NCI-H82 (cell line): ENCODE measurements at places on chromosomes 13 and 19.

GRCh38 chr19:9793071-9793591 is 24.6 kb upstream of the ZNF846 start:
- DNase-seq = peak; percentile 59

DNA sequence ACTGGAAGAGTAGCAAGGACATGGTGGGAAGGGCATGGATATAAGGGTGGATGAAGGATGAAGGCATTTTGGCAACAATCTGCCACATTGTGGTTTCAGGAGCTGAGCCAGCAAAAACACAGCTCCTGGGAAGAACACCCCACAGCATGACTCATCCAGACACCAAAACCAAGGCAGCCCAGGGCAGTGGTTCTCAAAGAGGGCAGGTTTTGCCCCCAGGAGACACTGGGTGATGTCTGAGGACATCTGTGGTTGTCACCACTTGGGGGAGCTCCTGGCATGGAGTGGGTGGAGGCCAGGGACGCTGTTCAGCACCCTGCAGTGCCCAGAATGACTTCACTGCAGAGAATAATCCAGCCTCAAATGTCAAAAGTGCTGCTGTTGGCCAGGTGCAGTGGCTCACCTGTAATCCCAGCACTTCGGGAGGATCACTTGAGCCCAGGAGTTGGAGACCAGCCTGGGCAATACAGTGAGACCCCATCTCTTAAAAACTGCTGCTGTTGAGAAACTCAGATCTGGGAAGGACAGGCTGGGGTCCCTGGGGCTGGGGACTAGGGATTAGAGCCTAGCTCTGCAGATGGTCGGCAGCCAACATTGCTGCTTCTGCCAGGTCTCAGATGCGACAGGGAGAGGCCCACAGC is 16.1 kb downstream of the ZFR2 start:
- peak; percentile 14 for DNase-seq

DNA sequence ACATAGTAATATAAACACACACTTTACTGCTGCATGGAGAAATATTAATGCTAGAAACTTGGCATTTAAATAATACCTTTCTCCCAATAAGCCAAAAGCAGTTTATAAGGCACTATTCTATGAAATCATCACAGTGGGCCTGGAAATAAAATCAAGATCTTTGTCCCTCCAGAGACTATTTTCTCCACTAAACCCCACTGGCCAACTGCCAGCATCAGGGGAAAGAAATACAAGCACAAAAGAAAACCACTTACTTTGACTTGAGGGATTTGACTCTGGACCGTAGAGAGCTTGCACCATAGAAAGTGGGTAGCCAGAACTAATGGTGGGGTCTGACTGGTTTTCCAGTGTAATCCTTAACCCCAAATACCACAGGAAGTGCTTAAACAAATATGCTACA is 71.9 kb downstream of the DCLK1 start:
- DNase-seq = no peak

DNA sequence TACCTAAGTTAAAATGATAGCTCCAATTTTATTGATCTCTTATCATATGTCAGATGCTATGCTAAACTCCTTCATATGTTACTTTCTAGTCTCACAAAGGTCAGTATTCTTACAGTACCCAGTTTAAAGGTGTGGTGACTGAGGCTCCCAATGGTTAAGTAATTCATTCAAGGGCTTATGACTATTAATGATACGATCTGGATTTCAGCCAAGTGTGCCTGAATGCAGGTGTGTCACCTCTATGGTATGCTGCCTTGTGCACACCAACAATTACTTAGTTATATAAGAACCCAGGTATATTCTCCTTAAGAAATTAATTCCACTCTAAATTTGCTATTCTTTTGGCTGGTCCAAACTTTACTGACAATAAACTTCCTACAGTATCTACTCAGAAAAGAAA is 84.6 kb upstream of the TRPC4 start:
- DNase-seq = peak; percentile 25

GRCh38 chr19:9823816-9824215 is 3.9 kb upstream of the UBL5 start:
- no peak for DNase-seq

DNA sequence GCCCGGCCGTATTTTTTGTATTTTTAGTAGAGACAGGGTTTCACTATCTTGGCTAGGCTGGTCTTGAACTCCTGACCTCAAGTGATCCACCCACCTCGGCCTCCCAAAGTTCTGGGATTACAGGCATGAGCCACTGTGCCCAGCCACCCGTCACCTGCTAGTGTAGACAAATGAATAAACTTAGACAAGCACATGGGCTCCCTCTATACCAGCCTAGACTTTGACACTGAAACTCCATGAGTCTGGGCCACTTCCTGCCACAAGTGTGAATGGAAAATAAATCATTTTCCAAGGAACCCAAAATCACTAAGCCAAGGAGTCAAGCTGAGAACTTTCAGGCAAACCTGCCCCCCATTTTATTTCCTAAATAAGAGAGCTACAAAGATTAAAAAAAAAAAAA is 27.0 kb upstream of the TPT1 start:
- DNase-seq = no peak

GRCh38 chr19:6551607-6552450 is 21.0 kb downstream of the TNFSF9 start:
- peak; percentile 24 for DNase-seq

GRCh38 chr13:49759503-49759902 is 33.0 kb downstream of the KPNA3 start:
- no peak for DNase-seq

DNA sequence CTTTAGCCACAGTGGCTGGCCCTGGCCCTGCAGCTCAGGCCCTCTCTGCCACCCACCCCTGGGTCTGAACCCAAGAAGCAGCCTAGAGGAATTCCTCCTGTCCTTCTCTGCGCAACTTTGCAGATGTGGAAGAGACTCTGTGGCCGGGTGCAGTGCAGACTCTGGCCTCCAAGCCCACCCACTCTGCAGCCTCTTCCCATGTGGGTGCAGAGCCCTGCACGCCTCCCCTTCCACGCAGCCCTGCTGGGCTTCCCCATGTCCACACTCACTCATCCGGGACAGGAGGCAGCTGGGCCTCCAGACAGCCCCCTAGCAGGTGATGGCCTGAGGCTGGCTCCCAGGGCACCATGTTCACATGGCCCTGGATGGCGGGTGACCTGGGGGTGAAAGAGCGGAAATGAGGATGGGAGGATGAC is 2.5 kb downstream of the TEX29 start:
- DNase-seq = no peak

- no peak for DNase-seq
These were observed 3.4 kb downstream of the TLE5 start for GRCh38 chr19:3058821-3059314.

GRCh38 chr13:105165449-105166125 is 1369.9 kb downstream of the EFNB2 start:
- DNase-seq = no peak

- no peak for DNase-seq
These were observed 95.0 kb downstream of the ARHGEF7 start for GRCh38 chr13:111210091-111210490.

DNA sequence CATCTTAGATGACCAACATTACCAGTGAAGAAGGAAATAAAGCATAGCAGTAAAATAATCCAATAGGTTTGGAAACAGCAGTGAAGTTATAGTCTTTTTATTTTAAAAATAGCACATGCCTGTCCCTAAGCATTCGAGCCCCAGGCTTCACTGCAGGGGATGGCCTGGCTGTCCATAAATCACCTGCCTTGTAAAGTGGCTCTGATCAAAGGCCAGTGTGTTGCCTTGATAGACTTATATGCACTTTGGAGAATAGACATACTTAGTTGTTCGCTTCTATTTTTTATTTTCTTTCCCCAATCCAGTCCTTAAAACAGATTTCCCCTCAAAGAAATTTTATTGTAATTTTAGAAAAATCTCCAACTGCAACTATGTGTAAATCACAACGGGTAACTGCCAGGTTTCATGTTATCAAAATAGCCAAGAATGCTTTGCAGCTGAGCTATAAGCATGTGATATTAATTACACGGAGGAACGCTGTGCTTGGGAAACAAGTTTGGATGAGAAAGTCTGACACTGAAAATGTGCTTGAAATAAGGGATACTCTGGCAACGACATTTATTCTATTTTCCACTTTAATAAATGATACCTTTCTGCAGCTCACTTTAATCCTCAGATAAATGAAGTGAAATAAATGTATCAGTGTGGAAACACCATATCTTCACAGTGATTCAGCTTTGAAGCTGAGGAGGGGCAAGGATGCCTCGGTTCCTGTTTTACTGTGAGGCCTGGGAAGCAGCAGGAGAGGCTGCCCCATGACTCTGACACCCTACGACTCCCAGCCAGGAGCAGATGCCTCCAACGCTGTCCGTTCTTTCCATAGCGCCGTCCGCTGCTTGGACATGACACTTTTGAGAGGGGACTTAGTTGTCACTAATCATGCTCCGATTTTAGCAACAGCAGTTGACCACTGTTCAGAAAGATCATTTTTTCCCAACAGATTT is 5.5 kb upstream of the METTL21C start:
- no peak for DNase-seq

- DNase-seq = no peak
These were observed 17.6 kb downstream of the KDM4B start for GRCh38 chr19:4986471-4986891.

GRCh38 chr13:84279166-84279565 is 396.9 kb upstream of the SLITRK1 start:
- DNase-seq = no peak

DNA sequence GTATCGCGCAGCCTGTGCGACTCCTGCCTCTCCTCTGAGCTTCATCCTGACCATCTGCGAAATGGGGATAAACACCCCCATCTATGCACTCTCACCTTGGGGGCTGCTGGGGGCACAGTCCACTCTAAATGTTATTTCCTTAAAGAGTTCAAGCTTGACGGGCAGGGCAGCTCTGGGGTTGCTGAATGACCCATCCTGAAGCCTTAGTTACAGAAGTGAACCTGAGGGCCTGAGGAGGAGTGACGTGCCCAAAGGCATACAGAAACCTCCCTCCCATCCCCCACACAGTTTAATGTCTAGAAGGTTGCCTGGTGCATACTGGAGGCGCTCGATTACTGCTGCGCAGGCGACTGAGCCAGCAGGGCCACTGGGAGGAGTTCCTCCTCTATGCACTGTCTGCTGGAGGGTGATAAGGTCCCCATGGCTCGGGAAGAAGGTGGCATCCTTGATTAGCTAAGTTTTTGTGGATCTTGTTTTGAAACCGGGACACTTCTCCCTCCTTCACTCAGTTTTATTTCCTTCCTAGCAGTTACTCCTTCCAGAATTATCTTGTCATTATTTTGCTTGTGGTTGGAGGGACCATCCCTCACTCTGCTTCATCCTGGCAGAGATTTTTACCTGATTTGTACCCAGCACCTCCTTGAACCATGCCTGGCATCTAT is 572 bp upstream of the FKBP8 start:
- DNase-seq = peak; percentile 90

DNA sequence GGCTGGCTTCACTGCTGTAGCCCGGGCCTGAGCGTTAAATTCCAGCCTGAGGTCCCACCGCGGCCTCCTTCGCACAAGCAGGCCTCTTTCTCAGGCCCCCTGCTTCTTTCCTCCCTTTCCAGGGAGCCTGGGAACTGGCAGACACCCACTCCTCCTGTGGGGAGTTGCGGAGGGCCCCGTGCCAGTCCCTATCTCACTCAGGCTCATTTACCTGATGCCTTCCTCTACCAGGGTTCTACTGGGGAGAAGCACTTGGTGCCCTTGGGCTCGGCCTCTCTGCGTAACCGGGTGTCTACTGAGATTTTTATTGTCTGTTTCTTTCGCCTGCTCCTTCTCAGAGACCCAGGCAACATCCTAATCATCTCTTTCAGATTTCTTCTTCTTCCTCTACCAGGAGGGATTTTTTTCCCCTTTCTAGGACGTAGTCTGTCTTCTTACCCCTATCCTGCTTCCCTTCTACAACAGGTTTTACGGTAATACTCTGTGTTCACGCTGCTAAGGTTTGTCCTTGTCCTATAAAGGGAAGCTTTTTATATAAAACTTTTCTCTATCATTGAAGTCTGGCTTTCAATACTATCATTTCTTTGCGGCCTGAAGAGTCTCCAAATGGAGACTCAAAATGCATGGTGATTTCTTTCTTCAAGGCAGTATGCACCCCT is 135.4 kb upstream of the GPR12 start:
- DNase-seq = no peak

GRCh38 chr13:90205911-90206310 is 1141.6 kb upstream of the MIR17HG start:
- no peak for DNase-seq

DNA sequence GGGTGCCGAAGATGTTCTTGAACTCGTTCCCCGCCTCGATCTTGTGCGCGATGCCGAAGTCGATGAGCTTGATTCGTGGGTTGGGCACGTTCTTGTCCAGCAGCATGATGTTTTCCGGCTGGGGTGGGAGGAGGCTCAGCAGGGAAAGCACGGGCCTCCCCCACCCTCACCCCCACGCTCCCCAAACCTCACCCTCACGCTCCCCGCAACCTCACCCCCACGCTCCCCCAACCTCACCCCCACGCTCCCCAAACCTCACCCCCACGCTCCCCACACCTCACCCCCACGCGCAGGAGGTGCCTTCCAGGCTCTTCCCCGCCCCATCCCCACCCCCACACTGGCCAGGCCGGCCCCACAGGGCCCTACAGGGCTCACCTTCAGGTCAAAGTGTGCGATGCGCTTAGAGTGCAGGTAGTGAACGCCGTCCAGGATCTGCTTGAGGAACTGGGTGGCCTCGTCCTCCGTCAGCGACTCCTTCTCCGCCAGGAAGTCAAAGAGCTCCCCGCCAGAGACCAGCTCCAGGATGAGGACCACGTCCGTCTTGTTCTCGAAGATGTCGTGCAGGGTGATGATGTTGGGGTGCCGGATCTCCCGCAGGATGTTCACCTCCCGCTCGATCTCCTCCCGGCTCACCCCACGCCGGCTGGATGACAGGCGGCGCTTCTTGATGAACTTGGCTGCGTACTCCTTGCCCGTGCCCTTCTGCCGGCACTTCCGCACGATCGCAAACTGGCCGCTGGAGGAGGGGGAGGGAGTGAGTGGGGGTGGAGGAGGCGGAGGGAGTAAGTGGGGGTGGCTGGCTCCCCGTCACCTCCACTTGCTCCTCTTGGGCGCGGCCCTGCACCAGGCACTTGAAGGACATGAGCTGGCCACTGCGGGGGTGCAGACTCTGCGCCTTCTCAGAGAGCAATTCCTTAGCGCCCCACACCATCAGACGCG is 6.4 kb downstream of the DAPK3 start:
- no peak for DNase-seq

- DNase-seq = no peak
These were observed 284.2 kb downstream of the POU4F1 start for GRCh38 chr13:78319101-78319627.

DNA sequence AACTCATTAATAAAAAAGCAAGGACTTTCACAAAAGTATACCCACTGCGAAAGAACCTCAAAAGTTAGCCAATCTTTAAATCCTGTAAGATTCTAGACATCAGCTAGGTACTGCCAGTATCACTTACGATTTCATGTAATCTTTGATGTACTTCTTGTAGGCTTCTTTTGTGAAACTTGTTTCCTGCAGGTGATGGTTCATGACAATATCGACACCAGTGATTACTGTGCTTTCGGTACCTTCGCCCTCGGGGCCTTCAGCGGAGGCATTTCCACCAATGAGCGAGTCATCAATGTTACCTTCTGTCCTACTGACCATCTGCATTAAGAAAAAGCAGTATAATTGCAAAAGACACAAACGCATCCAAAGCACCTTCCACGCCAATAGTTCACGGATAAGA is 1.1 kb downstream of the TPT1 start:
- DNase-seq = no peak
